Left lobe of liver (tissue), 2 donors: ENCODE measurements at places on chromosomes 1 and 21.

- DNase-seq = no peak
These were observed 975.6 kb downstream of the NCAM2 start for GRCh38 chr21:21973806-21974205.

DNA sequence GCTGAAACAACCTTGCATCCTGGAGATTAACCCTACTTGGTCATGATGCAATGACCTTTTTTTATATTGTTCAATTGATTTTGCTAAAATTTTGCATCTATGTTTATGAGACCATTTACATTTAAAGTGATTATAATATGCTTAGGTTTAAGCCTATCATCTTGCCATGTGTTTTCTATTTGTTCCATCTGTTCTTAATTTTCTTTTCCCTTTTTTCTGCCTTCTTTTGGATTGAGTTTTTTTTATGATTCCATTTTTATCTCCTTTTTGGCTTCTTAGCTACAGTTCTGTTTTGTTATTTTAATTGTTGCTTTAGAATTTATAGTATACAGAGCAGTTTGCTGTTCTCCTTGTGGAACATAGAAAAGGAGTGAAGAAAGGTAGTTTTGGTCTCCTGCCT is 385.1 kb upstream of the USP24 start:
- no peak for DNase-seq

GRCh38 chr1:207565546-207566468 is 69.8 kb downstream of the CR1 start:
- no peak for DNase-seq

- DNase-seq = no peak
These were observed 791 bp upstream of the CHI3L1 start for GRCh38 chr1:203187304-203187685.

- DNase-seq = no peak
These were observed 96.7 kb upstream of the KLHDC7A start for GRCh38 chr1:18384059-18384458.

DNA sequence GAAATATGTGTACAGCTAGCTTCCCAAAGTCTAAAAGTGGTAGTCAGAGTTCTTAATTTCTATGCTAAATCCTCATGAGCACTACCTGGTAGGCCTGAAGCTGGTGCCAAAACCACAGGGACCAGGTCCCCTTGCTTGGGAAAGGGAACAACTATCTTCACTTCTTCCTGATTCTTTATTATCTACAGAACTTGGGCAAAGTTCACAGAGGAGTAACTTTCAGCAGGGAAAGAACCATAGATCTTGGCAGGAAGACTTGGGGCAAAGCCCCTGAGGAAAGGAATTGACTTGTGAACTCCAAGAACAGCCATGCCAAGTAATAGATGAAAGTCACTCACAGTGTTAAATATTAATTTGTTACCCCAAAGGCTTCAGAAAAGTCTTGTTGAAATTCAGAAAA is 193.0 kb downstream of the ZC3H11B start:
- no peak for DNase-seq

GRCh38 chr1:32048440-32048839 is 24.3 kb upstream of the TMEM39B start:
- DNase-seq = no peak

DNA sequence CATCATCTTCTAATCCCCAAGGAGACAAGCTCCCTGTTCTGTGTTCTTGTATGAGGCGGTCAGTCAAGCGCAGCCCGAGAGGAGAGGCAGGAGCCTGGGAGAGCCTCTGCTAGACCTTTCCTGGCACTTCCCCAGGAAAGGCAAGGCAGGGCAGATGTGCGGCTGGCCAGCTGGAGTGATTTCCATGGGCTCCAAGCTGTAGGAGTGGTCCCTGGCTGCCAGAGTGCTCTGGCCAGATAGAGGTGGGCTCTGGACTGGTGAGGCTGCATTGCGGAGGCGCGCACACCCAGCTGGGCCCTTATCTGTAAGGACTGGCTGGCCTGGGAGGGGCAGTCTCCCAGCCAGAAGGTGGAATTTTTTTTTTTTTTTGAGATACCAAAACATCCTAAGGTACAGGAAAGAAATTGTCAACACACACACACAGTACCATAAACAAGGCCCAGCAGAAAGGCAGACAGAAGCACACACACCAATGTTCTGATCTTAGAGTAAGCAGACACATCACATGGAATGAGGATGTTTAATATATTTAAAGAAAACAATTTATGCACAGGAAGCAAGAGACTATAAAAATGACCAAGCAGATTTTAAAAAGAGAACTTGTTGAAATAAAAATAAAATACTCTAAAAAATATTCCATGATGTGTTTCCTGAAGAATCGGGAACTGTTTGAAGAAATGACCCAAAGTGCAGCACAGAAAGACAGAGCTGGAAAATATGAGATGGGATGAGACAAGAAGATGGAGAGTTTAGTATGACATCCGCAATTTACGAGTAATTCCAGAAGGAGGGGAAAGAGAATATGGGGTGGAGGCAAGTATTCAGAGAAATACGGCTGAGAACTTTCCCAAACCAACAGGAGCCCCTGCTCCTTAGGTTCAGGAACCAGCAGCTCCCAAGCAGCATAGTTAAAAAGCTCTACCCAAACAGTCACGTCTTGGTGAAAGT is 13.4 kb downstream of the IBA57 start:
- DNase-seq = no peak

GRCh38 chr1:93671099-93671621 is 10.5 kb downstream of the BCAR3 start:
- no peak for DNase-seq

GRCh38 chr1:112686835-112687234 is 12.4 kb downstream of the MOV10 start:
- no peak for DNase-seq

DNA sequence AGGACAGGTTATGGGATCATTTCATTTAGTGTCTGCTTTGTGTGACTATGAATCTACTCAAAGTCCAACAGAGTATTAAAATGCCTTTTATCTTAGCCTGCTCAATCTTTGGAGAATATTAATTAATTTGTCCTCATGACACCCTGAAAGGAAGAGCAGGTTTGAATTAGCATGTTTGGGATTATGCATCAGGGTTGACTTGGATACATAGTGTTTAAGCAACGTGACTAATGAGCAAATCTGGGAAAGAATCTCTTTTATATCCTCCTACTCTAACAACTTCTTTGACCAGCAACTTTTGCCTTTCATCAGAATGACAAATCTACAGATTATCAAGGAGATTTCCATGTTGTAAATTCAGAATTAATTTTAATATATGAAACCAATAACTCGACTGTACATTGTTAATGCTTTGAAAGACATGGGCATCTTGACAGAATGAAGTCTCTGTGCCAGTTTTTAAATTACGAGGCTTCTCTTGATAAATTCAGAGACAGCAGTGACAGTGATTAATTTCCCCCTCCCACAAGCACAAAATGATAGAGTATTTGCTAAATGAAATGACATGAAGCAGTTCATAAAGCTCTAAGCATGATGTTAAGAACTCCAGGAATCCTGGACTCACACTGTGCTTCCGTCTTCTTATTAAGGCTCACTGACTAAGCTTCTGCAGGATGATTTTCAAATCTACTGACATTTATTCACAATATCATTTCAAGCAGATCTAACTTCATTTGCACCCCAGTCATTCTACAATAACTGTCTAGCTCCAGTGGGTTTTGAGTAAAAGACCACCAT is 156.5 kb downstream of the PCNX2 start:
- DNase-seq = no peak

- DNase-seq = no peak
These were observed 7.4 kb downstream of the PIGM start for GRCh38 chr1:160024195-160024905.

DNA sequence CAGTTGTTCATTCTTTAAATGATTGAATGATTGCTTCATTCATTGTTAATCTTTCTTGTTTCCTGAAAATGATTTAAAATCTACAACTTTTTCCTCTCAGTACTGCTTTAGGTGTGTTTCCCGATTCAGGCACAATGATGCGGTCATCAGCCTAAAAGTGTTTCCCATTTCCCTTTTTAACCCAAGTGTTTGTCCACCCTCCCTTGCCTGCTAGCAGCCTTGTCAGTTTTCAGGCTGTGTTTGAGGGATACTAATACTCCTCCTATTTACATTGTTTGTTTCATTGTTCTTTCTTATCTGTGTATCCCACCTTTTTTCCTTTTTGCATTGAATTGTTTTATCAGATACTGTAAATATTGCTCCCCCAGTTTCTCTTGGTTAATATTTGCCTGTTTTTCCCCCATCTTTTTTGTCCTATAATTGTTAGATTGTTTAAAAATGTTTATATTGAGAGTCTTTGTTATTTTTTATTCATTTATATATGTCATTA is 131.1 kb downstream of the KIAA0319L start:
- no peak for DNase-seq

DNA sequence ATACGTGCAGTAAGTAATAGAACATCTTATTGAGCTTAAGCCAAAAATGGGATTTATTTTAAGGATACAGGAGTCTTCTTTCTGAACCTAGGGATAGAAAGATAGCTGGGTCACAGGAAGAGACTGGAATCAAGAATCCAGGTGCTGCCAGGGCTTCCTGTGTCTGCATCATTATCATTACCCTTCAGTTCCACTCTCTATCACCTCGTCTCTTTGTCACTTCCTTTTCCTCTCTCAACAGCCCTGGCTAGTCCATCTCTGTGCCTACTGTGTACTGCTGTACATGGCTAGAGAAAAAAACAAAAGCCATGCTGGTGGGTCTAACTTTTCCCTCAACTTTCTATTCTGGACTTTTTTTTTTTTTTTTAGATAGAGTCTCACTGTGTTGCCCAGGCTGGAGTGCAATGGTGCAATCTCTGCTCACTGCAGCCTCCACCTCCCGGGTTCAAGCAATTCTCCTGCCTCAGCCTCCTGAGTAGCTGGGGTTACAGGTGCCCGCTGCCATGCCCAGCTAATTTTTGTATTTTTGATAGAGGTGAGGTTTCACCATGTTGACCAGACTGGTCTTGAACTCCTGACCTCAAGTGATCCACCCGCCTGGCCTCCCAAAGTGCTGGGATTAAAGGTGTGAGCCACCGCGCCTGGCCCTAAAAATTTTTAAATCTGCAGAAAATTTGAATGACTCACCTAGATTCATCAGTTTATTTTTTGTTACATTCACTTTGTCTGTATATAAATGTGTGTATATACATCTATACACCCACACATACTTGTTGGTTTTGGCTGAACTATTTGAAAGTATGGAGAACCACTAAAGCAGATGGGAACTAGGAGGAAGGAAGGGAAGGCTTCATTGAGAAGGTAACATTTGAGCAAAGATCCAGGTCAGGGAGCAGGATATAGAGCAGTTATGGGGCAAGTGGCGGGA is 31.9 kb downstream of the UBE4B start:
- DNase-seq = no peak

DNA sequence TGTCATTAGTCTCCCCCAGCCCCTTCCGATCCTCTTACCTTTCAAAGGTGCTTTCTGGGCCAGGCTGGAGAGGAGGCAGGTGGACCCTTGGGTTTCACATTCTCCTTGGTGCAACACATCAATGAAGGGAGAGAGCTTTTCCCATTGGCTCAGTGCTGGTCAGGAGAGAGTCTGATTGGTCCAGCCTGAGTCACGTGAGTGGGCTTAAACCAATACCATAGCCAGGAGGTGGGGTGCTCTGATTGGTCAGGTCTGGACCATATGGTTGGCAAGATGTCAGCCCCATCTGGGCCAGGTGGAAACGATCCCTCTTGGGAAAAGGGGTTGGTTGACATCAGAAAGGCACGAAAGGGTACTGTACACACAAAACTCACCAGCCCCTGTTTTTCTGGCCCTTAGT is 44.8 kb upstream of the ABCG1 start:
- no peak for DNase-seq

DNA sequence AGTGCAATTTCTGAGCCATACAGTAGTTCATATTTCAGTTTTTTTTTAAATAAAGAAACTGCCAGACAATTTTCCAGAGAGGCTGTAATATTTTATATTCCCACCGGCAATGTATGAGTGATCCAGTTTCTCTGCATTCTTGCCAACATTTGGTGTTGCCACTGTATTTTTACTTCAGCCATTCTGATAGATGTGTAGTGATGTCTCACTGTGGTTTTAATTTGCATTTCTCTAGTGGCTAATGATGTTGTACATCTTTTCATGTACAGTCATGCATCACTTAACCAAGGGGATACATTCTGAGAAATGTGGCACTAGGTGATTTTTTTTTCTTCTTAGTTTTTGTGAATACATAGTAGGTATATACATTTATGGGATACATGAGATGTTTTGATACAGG is 99.6 kb downstream of the CENPF start:
- DNase-seq = no peak

GRCh38 chr1:206882555-206882954 is 14.7 kb upstream of the IL24 start:
- DNase-seq = no peak

- DNase-seq = no peak
These were observed 52.6 kb upstream of the TRAPPC10 start for GRCh38 chr21:43959231-43960116.

DNA sequence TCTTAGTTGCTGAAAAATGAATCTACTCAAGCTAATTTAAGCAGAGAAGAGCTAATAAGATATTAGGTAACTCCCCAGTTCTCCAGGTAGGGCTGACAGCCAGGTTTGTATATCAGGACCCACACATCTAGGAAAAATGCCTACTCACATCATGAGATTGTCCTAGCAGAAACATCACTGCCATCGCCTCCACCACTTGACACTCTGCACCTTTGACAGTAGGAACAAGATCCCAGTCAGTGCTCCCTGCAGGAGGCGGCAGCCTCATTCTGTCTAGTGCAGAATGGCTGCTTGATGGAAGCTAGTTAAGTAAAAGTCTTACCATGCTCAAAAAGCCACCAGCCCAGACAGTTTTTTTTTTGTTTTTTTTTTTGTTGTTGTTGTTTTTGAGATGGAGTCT is 31.6 kb upstream of the USP1 start:
- no peak for DNase-seq

DNA sequence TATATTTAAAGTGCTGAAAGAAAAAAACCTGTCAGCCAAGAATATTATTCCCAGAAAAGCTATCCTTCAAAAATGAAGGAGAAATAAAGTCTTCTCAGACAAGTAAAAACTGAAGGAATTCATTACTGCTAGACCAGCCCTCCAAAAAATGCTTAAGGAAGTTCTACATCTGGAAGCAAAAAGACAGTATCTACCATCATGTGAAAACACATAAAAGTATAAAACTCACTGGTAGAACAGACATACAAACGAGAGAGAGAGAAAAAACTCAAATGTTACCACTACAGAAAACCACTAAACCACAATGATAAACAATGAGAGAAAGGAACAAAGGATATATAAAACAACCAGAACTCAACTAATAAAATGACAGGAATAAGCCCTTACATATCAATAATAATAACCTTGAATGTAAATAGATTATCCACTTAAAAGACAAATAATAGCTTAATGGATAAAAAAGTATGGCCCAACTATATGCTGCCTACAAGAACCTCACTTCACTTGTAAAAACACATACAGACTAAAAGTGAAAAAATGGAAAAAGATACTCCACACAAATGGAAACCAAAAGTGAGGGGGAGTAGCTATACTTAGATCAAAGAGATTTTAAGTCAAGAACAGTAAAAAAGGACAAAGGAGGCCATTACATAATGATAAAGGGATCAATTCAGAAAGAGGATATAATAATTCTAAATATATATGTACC is 22.0 kb downstream of the NSL1 start:
- DNase-seq = no peak

- DNase-seq = peak; percentile 75
These were observed 11.6 kb downstream of the SCNN1D start for GRCh38 chr1:1291548-1292441.
